NCI-H510A (cell line): ENCODE measurements at places on chromosomes 16 and 17.

- DNase-seq, result no peak
Measured at GRCh38 chr16:24308200-24308599, 52.1 kb downstream of the CACNG3 start.

DNA sequence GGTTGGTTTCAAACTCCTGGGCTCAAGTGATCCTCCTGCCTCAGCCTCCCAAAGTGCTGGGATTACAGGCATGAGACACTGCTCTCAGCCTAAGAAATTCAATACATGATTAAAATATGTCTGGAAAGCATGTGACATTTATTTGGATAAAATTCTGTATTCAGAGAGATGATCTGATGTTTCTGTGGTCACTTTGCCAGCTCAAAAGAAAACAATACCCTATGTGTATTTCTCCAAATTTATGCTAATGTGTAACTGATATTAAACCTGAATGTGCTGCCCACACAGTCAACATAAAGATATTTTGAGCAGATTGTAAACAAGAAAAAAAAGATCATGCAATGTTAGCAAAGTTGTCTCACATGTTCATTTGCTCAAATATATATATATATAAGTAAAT lies 16.7 kb downstream of the C17orf67 start:
- no peak for DNase-seq

- DNase-seq, result no peak
Measured at GRCh38 chr17:11485336-11486100, 112.8 kb upstream of the DNAH9 start.

DNA sequence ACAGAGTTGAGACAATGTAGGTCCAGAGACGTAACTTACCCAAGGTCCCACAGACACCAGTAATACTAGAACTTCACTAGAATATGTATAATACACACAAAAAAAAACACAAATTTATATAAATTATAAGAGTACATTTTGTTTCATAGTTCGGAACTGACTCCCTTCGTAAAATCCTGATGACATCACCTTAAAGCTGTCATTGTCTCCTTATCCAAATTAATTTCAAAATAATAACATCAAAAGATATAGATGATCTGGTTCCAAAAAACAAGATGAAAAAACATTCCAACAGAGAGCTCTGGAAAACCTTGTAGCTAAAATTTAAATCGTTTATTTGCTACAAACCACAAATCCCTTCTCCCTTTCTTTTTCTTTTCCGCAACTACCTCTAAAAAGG lies 10.0 kb downstream of the FBXL20 start:
- DNase-seq, result no peak

DNA sequence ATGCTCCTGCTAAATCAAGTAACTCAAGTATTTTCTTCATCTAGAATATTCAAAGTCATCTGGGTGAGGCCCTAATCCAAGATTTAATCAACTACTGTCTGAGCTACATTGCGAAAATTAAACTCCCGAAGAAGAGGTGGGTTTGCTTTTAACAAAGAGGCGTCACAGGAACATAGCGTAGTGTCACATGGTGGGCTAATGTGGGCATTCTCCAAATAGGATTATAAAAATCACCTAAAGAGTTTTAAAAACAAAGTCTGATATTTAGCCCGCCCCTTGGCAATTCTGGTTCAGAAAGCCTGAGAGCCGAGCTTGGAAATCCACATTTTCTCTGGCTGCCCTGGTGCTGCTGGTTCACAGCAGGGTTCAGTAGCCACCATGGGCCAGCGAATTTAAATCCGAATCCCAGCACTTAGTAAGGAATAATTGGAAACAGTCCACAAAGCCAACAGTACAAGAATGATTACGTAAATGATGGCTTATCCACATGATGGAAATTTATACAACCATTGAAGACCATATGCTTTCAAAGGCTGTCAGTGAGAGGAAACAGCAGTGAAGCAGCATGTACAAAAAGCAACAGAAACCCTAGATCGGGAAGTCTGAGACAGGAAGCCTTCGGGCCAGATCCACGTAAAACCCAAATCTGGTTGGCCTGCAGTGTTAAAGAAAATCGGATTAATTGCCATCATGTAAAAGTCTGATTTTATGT lies 8.8 kb downstream of the PMM2 start:
- no peak for DNase-seq

DNA sequence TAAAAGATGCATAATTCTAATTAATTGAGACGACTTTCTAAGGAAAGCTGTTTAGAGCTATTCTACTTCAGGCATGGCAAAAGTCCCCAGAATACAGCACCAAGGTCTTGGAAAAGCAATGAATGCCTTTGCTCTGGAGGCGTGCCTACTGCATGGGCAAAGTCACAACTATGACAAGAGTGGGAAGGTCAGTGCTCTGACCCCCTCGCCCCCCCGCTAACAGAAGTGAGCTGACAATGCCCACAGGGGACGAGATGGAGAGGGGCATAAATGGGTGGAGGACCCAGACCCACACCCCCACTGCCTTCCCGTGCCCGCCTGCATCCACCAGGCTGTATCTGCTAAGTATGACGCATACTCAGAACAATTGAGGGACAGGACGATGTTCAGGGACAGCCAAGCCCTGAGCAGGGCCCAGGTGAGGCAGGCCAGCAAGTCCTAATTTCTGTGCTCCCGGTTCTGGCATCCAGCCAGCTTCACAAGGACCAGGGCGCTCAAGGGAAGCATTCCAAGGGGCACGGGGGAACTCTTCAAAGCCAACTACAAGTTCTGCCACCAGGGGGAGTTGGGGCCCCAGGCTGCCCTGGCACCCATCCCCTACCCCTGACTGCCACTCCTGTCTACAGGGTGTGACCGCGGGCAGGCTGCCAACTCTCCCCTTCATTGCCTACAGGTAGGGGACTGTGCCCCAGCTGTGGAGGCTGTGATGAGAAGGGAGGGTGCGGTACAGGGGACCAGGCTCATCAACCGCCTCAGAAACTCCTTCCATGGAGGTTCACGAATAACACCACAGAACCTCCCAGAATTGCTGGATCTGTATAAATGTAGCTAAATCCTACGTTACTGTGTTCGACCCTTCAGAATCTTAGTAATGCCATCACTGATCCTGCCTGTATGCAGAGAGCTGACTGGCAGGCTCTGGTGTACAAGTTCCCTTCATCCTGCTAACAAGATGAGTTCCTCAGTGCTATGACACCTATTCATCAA lies 20.8 kb downstream of the NPRL3 start:
- peak; percentile 73 for DNase-seq

DNA sequence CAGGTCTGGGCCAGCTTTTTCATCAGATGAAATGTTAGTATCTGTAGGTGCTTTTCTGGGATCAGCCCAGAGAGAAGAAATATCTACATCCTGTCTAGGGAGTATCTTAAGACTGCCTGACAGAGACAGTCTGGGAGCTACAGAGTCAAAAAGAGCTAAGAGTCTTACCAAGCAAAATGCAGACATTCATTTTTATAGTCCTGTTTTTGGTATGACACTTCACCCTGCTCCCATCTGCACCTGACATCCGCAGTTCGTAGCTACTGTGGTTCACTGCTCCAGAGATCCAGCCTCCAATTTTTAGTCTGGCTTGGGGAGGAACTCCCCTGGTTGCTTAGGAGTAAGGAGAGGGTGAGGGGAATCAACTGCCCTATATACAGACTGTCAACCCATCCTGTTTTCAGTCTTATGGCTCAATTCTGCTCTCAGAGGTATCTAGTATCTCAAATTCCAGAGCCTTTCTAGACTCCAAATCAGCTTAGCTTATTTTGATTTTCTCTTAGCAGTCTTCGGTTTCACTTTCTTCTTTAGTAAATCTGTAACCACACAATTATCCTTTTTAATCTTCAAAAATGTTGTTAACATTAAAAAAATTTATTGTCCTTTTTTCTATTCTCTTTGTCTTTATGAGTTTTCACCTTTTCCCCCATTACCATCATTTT lies 97.8 kb downstream of the TMEM100 start:
- DNase-seq, result no peak

DNA sequence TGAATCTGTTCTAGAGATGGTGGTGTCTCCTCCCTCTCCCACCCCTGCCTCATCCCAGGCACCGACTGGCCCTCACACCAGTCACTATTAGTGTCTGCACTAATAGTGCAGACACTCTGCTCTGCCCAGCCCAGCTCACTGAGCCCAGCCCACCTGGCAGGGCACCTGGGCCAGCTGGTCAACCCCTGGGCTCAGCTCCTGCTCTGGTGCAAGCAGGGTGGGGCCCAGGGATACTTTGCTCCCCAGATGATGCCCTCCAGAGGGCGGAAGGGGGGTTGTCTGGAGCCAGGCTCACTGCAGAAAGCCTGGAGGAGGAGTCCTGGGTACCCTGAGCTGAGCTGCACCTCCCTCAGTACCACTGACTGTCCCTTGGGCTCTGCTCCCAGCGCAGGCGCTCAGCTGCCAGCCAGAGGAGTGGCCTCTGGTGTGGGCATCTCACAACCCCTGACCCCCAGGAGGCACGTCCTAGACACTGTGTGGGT lies 14.5 kb downstream of the RAB11FIP4 start:
- no peak for DNase-seq

GRCh38 chr17:51683291-51683690 lies 422.9 kb downstream of the UTP18 start:
- DNase-seq, result no peak

GRCh38 chr16:67271446-67271845 lies 7.9 kb upstream of the PLEKHG4 start:
- DNase-seq, result no peak

DNA sequence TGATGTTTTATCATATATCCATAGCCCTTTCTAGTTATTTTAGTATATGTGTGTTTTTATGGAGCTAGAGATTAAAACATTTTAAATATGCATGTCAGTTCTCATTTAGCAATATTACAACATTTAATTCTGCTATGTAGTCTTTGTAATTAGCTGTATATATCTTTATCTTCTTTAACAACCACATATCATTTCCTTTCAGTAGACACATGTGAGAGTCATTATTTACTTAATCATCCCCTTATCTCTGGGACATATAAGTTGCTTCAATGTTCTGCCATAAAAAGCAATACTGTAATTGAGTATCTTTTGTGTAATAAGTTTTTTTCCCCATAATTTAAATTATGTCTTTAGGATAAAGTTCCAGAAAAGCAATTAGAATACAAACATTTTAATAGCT lies 52.0 kb upstream of the CLEC3A start:
- DNase-seq, result no peak

DNA sequence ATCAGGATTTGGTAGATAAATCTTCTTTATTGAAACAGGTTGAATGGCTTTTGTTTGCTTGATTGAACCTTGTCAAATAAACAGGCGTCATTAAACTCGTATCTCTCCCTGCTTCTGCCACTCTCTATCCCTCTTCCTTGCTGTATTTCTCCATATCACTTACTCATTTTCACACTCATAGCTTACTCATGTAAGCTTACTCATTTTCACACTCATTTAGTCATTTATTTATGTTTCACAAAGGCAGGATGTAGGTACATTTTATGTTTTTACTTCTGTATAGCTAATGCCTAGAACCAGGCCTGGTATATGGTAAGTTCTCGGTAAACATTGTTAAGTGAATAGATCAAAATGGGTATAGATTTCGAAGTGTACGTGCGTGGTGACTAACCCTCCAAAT lies 450.0 kb downstream of the PMP22 start:
- DNase-seq, result no peak

GRCh38 chr17:4488989-4489595 lies 9.6 kb upstream of the SPNS2 start:
- no peak for DNase-seq

DNA sequence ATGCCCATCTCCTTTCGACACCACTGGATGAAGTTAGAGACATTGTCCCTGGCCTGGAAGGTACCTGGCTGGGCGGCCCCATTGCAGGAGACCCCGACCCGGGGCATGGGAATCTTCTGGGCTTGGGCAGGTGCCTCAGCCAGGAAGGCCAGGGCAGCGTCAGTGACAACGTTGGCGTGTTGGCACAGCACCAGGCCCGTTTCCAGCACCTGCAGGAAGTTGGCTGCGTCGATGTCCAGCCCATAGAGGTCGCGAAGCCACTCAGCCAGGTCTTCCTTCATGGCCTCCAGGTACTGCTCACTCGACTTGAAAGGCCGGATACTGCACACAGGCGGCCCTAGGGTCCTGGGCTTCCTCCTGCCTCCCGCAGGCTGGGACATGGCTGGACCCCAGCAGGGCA lies 568 bp downstream of the GAS2L2 start:
- no peak for DNase-seq

DNA sequence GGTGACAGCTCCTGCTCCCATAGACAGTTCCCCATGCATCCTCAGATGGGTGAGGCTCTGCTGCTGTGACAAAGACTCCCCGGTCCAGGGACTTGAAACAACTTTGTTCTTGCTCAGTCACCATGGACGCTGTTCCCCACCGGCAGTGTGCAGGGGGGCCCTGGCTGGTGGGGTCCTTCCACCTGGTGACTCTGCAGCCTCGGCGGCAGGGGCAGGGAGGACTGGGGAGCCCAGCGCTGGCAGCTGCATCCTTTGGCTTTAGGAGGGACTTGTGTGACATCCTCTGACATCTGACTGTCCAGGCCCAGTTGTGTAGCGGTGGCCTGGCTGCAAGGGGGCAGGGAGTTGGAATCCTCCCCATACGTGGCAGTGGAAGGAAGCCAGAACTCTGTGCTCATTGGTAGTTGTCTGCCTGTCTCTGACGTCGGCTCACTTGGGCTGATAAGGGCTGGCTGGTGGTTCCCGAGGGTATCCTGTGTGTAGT lies 107.3 kb downstream of the CMIP start:
- no peak for DNase-seq

- DNase-seq, result peak; percentile 1
Measured at GRCh38 chr16:58464047-58464915, 35.7 kb upstream of the NDRG4 start.

DNA sequence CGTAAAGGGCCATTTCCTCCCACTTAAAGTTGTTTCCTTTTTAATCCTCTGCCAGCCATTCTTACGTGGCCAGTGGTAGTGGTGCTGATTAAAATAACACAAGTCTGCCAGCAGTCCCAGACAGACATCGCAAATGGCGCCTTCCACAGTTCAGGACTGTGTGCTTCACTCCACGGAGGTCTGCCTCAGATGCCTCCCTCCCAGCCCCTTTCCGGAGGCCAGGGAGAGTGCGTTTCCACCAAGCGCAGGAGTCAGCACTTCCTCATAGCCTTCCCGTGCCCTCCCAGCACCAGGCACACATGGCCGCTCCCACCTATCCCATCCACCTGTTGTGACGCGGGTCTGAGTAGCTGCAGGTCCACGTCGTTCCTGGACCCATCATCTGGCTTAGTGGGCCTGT lies 205.6 kb downstream of the RPTOR start:
- DNase-seq, result no peak

- DNase-seq, result no peak
Measured at GRCh38 chr16:52634528-52634927, 87.6 kb upstream of the TOX3 start.

- DNase-seq, result no peak
Measured at GRCh38 chr17:44587339-44587738, 30.1 kb downstream of the FZD2 start.

DNA sequence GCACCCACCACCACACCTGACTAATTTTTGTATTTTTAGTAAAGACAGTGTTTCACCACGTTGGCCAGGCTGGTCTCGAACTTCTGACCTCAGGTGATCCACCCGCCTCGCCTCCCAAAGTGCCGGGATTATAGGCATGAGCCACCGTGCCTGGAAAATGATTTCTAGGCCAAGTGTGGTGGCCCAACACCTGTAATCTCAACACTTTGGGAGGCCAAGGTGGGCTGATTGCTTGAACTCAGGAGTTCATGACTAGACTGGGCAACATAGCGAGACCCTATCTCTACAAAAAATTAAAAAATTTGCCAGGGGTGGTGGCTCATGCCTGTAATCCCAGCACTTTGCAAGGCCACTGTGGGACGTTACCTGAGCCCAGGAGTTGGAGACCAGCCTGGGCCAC lies 11.0 kb upstream of the BAIAP3 start:
- no peak for DNase-seq

- DNase-seq, result no peak
Measured at GRCh38 chr17:81435652-81436293, 40.5 kb downstream of the BAHCC1 start.

- DNase-seq, result no peak
Measured at GRCh38 chr17:31251105-31251969, 45.7 kb downstream of the OMG start.

- DNase-seq, result no peak
Measured at GRCh38 chr17:5662409-5663085, 78.2 kb upstream of the NLRP1 start.
